ENCODE measurements at places on chromosomes 13 and 19.
A peak's percentile ranks its signal among the peaks of the same experiment; 100 is the strongest.

- DNase-seq = peak; percentile 71
Observed at GRCh38 chr13:97627566-97627965, 193.6 kb downstream of the RAP2A start.

DNA sequence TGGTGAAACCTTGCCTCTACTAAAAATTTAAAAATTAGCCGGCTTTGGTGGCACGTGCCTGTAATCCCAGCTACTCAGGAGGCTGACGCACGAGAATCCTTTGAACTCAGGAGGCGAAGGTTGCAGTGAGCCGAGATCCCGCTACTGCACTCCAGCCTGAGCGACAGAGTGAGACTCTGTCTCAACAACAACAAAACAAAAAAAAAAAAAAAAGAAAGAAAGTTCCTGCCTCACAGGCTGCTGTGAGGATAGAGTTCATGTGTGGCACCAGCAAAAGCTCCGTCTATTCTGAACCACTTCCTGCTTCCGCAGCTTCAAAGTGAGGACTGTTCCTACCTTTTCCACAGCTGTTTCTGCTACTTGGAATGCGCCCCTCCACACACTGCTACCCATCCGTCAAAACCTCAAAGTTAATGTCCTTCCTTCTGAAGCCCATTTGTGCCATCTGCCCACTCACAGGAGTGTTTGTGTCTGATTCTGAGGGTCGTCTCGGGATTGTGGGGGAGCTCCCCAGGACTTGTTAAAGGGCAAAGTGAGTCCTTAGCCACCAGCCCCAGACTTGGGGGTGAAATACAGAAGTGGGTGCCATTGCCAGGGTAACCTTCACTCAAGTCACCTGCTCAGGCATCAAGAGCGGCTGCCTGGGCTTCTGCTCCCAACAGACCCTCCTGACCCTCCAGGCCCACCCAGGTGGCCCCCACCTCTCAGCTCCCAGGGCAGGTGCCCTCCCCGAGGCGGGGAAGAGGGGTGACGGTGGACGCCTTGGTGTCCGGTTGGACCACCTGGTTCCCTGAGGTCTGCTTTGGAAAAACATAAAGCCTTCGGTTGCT, 2.9 kb downstream of the MFSD12 start:
- no peak for DNase-seq

GRCh38 chr13:71880753-71881541, 13.9 kb upstream of the DACH1 start:
- no peak for DNase-seq

DNA sequence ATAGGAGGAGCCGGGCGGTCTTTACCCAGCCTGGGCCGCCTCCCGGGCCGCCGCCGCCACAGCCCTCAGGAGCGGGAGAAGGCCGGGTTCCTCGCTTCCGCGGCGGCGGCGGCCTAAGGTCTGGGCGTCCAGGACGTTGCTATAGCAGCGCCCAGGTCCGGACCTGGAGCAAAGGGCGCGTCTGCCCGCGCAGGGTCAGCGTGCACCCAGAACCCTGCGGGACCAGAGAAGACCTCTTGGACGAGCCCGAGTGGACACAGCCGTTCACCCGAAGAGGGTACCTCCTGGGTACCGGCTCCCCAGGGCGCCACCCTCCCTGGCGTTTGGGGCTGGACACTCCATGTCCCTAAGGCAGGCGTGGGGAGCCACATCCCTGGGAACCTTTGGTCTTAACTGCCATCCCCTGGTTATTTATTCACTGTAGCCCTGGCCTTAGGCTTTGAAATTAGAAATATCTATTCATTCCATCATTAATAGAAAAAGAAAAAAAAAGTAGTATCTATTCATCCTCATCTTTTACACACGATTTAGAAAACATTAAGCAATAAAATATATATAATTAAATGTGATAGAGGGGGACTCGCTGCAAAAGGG, 2.4 kb downstream of the DZIP1 start:
- DNase-seq = no peak

- no peak for DNase-seq
Observed at GRCh38 chr19:33580645-33581037, 41.1 kb upstream of the CHST8 start.

- no peak for DNase-seq
Observed at GRCh38 chr13:30097701-30098100, 209.7 kb downstream of the KATNAL1 start.

DNA sequence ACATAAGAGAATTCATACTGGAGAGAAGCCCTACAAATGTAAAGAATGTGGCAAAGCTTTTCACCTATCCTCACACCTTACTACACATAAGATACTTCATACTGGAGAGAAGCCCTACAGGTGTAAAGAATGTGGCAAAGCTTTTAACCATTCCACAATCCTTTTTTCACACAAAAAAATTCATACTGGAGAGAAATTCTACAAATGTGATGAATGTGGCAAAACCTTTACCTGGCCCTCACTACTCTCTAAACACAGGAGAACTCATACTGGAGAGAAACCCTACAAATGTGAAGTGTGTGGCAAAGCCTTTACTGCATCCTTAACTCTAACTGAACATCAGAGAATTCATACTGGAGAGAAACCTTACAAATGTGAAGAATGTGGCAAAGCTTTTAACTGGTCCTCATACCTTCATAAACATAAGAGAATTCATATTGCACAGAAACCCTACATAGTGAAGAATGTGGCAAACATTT, 14.0 kb upstream of the ZNF506 start:
- DNase-seq = no peak

DNA sequence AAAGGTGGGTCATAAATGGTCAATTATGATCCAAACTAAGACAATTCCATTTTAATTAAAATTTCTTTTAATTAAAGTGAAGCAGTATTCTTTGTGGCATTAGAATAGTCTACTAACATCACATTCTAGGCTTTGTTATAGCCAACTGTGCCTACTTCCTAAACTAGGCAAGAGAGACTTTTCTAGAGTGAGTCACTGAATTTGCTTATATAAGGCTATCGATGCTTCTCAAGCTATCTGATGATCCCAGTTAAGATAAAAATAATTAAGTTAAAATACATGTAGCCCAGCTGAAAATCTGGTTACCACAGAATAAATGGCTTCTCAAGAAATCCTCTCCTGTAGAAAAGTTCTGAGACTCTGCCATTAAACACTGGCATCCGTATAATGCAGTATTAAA, 12.5 kb downstream of the ANKRD10 start:
- DNase-seq = no peak

DNA sequence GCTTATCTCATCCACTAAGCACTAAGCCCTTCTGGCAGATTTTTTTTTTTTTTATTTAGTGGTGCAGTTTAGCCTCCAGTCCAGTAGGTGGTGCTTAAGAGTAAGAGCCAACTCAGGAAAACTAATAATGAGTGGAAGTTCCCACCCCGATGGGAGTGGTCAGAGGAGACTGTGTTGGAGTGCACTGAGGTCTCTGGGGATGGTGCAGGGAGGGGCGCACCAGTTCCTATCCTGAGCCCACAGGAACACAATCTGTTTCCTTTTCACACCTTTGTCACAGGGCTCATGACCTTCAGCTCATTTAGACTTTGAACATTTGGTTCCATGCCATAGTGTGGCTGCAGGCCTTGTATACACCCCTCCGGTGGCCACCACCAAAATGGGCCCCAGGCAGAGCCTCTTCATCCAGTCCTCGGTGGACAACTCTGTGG, 367.4 kb downstream of the SPRY2 start:
- no peak for DNase-seq

DNA sequence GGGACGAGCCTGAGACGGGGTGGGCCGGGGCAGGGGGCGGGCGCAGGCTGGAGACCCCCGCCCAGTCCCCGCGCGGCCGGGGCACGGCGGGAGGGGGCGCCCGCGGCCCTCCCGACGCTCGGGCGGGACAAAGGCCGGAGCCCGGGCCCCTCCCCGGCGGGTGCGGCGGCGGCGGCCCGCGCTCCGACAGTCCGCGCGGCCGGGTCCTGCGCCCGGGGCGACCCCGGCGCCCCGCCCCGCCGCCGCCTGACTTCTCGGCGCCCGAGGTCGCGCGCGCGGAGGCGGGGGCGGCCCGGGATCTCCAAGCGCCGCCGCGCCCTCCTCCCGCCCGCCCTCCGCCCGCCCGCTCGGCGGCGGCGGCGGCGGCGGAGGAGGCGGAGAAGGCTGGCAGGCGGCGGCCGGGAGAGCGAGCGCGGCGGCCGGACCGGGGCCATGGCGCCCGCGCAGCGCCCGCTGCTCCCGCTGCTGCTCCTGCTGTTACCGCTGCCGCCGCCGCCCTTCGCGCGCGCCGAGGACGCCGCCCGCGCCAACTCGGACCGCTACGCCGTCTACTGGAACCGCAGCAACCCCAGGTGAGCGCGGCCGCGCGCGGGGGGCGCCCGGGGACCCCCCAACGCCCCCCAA, at the start of gene EFNA2:
Gene EFNA2 (plus strand): TSS at position 137 of the 624 bp plus-strand sequence. CDS start 296 bp downstream, at position 433.
- DNase-seq = no peak

DNA sequence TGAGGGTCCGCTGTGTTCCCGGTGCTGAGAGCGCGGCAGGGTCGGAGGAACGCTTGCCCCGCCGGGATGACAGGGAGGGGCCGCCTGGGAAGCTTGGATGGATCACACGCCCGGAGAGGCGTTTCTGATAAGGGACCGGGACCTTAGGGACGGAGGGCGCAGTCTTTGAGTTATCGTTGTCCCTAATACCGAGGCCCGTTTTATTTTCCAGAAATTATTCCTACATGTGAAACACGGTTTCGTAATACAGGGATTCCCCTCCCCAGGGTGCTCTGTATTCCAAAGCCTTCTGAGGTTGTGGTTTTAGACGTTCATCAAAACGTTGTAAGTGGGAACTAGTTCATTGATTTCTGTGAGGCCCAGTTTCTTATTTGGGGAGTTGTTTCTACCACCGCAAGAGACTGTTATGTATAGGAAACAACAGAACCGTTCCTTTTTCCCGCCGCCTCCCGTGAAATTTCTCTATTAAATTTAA, 752 bp downstream of the PDCD5 start:
- DNase-seq = no peak

DNA sequence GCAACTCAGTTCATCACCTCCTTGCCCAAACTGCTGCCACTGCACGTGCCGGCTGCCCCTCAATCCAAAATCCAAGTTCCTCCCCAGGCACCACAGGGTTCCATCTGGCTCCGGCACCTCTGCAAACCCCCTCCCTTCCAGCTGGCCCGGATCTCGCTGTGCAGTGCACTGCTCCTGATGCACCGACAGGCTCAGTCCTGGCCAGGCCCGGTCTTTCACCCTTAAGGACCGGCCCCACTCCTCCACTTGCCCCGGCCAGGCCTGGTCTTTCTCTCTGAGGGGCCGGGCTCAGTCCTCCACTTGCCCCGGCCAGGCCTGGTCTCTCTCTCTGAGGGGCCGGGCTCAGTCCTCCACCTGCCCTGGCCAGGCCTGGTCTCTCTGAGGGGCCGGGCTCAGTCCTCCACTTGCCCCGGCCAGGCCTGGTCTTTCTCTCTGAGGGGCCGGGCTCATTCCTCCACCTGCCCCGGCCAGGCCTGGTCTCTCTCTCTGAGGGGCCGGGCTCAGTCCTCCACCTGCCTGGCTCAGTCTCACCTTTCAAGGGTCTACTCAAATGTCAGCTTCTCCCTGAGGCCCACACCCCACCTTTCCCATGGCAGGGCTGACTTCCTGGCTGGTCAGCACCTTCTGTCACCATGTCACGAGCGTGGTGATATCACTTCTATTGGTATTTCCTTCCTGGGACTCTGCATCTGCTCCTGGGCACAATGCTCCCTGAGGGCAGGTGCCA, 6.9 kb downstream of the ZNF787 start:
- no peak for DNase-seq

GRCh38 chr19:2917275-2918184, 16.8 kb downstream of the ZNF57 start:
- DNase-seq = no peak

DNA sequence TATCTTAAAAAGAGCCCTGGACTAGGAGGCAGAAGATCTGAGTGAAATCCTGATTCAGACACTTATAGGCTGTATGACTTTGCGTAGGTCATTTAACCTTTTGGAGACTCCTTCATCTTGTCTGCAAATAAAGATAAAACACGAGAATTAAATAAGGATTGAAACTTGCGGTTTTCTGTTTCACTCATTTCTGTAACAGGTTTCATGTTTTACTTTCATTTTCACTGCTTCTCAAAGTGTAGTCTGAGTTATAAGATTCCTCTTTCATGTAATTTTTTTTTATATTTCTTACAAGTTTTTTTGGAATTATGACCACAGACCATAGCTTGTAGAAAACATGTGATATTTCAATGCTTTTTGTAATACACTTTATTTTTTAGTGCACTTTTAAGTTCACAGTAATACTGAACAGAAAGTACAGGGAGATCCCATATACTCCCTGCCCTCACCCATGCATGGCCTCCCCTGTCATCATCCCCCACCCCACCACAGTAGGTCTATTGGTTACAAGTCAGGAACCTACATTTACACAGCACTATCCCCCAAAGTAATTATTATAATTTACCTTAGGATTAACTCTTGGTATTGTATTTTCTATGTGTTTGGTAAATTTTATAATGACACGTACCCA, 174.6 kb downstream of the ITGBL1 start:
- DNase-seq = no peak

DNA sequence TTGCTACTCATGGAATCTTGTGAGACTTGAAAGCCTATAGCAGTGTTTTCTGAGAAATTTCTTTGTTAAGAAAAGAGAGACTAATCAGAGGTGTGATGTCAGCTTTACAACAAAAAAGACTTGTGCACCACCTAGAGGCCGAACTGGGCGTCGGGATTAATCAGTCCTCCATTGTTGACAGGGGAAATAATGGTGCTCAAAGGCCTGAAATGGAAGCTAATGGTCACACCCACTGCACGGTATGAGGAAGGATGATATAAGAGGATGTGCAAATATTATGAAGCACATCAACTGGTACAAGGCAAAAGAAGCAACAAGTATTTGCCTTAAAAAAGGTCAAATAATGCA, 480.2 kb upstream of the MIR17HG start:
- no peak for DNase-seq

DNA sequence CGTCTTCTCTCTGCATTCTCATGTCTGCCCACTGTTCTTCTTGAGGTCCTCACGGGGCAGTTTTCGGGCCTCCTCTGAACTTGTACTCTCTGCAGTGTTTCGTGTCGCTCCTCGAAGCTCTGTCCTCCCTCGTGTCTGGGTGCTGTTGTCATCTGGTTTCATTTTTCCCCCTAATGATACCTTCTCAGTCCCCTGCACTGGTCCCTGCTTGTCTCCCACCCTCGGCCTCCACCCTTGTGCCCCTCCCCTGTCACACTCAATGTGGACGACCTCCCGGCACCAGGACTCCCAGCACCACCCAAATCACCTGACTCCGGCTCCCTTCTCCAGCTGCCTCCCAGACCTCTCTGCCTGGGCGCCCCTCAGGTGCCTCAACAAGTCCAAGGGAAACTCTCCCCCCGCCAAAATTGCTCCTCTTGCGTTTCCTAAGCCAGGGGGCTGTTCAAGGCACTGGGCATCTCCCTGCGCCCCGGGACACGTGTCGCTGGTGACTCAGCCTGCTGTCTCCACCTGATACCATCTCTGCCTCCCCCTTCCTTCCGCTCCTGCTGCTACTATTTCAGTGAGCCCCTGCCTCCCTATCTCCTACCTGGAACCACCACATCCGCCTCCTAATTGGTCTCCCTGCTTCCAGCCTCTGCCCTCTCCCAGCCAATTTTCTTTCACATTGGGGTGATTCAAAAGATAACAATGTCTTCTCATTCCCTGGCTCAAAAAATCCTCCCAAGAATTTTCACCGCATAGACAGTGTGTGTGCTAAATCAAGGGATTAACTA, 49.5 kb downstream of the RFX2 start:
- no peak for DNase-seq

Measured in left renal cortex interstitium (tissue), 4 donors.